Renal cortex interstitium (tissue), 15 donors: ENCODE measurements at places on chromosomes 5 and 9. TPM values are rescaled to one million over a fixed set of nuclear protein-coding genes. Genes with fewer than 3 reads are reported as not detected.

DNA sequence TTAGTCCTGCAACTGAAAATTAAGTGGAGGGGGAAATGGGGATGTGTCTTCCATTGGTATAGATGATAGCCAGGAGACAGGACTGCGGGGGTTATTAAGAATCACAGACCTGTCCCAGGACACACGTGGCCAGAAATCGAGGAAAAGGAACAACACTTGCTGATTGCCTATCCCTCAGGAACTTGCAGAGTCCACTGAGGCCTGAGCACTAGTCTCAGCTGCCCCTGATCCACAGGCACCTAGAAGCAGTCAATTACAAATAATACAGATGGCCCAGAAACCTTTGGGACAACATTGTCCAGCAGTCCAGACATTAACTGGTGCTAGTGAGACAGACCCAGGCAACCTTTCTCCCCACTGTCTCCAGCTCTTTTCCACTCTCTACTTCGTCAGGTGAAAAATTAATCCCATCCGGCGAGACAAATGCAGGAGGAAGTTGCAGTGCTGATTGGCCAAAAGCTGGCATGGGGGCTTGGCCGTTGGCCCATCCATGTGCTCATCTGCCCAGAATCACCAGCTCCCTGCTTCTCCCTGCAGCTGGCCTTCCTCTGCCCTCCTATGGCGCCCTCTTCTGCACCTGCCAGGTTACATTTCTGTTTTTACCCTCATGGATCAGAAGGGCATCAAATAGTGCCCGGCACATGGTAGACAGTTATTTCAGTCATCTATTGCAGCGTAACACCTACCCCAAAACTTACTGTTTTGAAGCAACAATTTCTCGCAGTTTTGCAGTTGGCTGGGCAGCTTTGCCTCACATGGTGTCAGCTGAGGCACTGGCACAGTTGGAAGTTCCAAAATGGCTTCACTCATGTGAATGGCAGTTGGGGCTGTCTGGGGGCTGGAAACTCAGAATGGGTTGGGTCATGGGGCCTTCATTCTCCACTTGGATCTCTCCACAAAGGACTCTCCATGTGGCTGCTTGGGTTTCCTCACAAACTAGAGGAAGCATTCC is 3.6 kb upstream of the B4GALT1 start:
- peak; percentile 23 for DNase-seq

- no peak for DNase-seq
Observed at GRCh38 chr5:135576075-135576599, 2.7 kb downstream of the CXCL14 start.

DNA sequence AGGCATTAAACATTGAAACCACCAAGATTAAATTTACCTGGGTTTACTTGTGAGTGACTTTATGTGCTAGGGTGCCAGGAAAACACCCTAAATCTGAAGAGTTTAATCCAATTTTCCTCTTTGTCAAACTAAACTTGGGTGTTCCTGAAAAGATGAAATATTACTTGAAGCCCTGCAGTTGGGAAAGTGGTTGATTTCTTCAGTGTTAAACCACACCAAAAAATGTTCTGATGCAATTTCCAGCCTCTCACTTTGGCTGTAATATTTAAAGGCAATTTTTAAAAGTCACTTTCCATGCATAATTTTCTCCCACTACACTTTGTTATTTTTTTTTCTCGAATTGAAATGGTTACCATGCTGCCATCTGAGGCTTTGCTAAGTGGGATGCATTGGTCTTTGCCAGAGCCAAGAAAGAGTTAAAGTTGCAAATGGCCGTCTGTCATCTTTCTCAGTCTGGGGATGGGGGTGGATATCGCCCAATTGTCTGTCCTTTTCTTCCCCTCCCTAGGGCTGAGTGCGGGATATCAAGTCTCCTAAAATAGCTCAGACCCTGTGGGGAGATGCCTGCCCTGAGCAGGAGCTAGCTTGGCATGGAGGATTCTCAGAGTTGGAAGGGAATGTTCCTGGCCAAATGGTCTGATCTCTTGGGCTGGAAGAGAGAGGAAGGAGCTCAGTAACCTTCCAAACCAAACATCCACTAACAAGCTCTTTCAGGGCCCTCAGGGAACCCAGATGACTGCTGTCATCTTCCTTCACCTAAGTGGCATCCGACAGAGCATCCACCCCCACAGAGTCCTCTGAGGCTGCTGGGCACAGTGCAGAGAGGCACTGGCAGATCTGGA is 13.6 kb upstream of the SHB start:
- DNase-seq, result no peak

The SLC36A3 gene
- polyA plus RNA-seq, result not detected
